Left lobe of liver (tissue), 2 donors: ENCODE measurements at places on chromosomes 5 and 9.
A peak's percentile ranks its signal among the peaks of the same experiment; 100 is the strongest.

DNA sequence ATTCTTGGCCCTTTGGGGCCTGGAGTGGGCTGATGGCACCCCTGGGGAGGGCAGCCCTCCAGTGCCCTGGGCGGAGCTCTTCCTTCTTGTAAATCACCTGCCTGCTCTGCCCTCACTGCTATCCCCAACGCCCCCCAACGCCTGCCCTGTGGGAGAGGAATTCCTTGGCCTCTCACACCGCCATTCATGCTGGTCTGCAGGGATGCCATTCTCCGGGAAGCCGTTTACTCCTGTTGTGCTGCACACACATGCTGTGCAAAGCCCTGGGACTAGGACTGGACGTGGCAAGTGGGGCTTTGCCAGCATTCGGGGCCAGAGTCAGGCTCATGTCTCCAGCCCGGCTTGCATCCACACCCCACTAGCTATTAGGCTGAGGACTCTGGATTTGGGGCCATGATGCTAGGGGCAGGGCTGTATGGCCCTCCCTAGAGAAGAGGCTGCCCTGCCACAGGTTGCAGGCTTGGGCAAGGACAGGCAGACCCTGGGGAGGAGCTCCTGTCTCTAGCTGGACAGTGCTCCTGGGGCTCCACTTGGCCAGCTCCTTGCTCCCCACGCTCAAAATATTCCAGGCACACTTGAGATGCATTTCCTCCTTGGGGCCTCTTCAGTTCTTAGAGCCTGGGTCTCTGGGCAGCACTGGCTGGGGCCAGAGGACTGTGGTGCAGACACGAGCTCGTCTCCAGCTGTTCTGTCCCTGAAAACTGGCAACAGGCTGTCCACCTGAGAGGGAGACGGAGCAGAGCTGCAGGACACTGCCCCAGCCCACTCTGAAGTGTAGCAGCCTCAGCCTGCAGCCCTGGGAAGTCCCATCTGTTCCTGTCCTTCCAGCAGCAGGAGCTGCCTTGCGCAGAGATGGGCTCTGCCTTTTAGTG, 226.9 kb downstream of the CACNA1B start:
- DNase-seq: peak; percentile 34

GRCh38 chr5:95057615-95058014, 227.3 kb downstream of the MCTP1 start:
- DNase-seq: no peak

DNA sequence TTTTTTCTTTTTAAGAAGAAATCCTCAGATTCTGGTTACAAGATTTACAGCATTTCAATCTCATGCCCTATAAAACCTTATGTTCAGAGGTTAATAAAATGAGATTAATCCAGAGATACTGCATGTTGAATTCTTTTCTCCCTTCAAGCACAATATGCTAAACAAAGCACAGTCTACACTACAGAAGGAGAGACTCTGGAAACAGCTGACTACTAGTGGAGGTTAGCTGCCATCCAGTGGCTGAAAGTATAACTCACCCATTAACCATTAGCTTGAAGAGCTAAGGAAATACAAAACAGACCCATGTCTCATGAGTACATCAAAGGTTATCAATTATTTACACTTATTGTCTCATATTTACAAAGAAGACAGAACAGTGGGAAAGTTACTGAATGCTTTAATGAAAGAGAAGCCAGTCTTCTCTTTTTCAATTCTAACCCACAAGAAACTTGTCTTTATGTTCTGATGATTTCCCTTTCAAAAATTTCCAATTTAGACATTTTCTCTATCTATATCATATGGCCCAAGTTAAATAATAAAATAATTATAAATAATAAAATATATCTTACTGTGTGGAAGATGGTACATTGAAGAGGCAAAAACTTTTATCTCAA, 12.7 kb upstream of the DNAH5 start:
- DNase-seq: no peak

GRCh38 chr9:133387680-133388079, 11.5 kb downstream of the STKLD1 start:
- DNase-seq: no peak

DNA sequence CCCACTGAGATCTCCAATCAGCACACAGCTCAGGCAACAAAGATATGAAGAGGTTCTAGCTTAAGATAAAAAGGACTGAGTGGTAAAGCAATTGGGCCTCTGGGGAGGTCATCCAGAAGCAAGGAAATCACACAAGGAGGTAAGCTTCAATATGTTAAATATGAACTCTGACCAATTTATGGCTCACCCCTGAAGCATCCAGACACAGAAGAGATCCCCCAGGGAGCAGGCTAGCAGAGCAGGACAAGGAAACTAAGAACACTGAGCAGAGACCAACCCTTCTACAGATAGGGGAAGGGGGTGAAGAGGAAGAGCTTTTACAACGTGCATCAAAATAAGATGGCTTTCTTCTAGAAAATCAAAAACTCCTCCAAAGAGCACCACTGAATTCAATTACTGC, 616.2 kb downstream of the DNAH5 start:
- DNase-seq: no peak

- no peak for DNase-seq
These were observed 138.7 kb upstream of the PITX1 start for GRCh38 chr5:135172718-135173117.

GRCh38 chr5:38806775-38807258, 39.0 kb upstream of the OSMR start:
- DNase-seq: no peak

GRCh38 chr9:69874301-69875060, 53.9 kb downstream of the CFAP95 start:
- no peak for DNase-seq

GRCh38 chr9:92696619-92697018, 26.7 kb upstream of the IPPK start:
- DNase-seq: no peak
